GM10248 (cell line): ENCODE measurements at places on chromosomes 3 and 15.

GRCh38 chr3:15562560-15562959 is 38.8 kb downstream of the HACL1 start:
- no peak for DNase-seq

DNA sequence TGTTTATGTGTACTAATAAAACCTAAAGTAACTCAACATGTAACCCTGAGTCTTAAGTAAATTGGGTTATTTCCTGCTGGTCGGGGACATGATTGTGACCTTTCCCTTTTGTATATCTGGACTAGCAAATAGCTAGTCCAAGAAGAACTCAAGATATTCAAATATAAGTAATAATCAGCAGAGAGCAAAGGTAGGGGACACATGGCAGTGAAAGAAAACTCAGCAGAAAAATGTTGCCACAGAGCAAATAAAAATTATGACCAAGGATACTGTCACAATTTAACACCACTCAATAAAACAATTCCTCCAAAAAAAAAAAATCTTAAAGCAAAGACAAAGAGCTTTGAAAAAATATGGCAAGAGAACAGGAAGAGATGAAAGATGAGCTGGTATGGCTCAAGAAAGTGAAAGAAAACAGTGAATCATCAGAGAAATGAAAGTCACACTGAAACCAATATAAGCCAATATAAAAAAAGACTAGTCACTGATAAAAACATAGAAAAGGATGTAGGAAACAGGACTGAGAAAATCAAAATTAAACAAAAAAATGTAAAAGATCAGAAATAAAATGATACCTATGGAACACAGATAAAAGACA is 43.4 kb downstream of the HLTF start:
- peak; percentile 41 for DNase-seq

DNA sequence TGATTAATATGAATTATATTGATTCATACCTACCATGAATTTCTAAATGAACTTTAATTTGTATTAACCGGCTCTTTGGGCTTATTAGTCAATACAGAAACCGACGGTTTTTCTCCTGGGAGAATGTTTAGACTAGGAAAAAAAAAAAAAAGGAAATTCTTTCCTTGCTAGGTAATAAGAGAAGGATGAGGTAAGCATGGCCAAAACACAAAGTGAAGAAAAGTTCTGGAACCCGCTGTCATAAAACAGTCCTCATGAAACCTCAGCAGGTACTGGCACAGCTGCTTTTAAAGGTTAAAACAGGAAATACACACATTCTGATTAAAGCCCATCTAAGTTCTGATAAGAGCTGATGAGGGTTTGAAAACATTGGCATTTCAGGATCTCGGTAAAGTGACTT is 30.8 kb upstream of the PSTPIP1 start:
- DNase-seq = no peak

- no peak for DNase-seq
Observed at GRCh38 chr3:101119535-101119934, 126.3 kb upstream of the ABI3BP start.

DNA sequence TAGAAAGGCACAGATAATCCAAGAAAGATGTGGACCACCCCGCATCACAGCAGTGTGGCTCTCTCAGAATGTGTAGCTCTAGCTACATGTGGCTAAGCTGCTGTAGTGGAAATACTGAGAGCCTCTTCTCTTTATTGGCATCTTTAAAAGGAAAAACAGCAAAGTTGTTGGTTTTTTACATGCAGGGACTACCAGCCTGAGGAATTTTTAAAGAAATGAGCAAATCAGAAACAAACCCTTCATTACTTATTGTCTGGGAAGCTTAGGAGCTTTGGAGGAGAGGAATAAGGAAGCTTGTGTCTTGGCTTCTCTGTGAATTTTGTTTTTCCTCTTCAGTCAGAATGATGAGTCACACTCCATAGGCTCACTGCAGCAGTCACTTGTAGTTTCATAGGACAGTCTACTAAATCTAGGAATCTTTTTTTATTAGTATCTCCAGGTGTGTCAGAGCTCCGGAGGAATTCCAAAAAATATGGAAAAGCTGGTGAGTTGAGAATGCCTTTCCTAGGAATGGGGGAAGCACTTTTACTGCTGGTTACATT is 27.5 kb downstream of the POLG start:
- DNase-seq = no peak

DNA sequence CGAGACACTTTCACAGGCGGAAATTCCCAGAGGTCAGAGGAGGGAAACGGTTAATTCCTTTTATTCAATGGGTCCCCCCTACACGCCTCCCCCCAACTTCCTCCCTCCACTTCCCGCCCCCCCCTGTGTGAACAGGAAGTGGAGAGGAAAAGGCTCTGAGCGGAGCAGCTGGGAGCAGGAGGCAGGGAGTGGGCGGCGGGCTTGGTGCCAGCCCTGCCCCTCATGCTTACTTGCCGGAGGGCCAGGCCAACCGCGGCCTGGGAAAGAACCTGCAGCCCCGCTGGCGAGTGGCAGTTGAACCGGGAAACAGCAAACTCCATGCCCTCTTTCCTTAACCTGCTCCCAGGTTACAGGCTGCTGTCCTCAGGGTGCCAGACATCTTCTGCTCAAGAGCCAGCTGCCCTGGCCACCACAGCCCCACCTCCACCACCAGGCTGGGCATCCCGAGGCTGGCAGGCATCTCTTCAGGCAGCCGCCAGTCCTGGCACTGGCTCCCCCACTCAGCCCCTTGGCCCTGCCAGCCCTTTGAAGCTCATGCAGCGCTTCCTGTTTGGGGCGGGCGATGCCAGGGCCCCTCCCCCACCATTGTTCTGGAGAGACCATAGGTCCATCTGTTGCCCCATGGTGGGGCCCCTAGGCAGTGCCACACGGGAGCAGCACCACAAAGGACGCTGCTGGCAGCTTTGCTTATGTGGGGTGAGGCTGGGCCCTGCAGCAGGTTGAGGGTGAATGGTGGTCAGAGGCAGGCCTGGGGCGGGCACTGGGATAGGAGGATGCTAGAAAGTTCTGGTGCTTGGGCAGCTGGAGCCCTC is 12.9 kb downstream of the VPS18 start:
- no peak for DNase-seq

- DNase-seq = no peak
Observed at GRCh38 chr3:5017925-5018531, 38.8 kb downstream of the BHLHE40 start.

DNA sequence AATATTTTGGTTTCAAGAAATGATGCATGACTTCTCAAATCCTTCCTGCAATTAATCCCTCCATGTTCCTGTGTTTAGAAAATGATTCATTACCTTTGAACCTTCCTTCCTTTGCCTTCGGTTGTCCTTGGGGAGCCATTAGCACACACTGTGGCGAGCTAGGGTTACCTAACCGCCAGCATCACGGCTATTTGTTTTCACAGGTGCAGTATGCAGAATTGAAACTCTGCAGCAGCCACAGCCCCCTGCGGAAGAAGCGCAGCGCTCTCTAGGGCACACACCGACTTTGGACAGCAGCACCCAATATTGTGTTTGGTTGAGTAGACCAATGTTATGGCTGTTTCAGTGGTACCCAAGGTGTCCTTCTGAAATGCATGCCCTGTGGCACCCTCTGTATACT is 247.4 kb downstream of the MCTP2 start:
- no peak for DNase-seq

DNA sequence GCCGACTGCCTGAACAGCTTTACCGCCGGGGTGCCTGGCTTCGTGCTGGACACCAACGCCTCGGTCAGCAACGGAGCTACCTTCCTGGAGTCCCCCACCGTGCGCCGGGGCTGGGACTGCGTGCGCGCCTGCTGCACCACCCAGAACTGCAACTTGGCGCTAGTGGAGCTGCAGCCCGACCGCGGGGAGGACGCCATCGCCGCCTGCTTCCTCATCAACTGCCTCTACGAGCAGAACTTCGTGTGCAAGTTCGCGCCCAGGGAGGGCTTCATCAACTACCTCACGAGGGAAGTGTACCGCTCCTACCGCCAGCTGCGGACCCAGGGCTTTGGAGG is 815 bp downstream of the SPINT1 start:
- DNase-seq = no peak

- DNase-seq = no peak
Observed at GRCh38 chr15:35320158-35320780, 225.7 kb downstream of the DPH6 start.

GRCh38 chr3:119628390-119628789 is 30.7 kb downstream of the PLA1A start:
- DNase-seq = peak; percentile 47

DNA sequence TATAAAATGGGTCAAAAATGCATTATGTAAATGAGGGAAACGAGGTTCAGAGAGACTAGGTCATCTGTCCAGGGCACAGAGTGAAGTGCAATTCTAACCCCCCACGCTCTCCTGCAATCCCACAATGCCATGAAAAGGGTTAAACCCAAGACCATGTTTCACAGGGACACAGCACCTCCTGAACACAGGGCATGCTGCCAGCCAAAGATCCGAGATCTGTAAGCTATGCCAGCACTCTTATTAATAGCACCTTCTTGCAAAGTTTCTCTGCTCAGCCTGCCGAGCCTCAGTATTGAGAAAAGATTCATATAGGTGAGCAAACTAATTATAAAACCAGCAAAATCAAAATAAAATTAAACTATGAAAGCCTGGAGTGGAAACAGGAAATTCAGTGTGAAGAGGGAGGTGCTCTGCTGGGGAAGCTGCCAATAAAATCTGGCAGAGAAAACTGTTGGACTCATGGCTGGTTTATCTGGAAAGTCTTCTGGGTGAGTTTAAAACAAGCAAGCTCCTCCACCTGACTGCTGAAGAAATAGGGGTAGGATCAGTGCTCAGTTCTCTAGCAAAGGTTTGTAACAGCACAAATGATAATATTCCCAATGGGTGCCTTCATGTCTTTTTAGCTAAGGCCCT is 50.3 kb downstream of the LRIG1 start:
- no peak for DNase-seq

DNA sequence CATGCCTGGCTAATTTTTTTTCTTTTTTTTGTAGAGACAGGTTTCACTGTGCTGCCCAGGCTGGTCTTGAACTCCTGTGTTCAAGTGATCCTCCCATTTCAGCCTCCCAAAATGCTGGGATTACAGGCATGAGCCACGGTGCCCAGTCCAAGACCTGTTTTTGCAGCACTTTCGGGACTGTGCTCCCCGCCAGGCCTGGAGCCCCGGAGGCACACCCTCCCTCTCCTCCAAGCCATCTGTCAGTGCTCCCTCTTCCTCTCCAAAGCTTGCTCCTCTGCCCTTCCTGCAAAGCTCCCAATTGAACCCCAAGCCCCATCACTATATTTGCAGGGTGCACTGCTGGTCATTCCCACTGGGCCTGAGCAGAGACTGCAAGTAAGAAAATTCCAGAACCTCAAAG is 98.1 kb downstream of the CORO2B start:
- no peak for DNase-seq

DNA sequence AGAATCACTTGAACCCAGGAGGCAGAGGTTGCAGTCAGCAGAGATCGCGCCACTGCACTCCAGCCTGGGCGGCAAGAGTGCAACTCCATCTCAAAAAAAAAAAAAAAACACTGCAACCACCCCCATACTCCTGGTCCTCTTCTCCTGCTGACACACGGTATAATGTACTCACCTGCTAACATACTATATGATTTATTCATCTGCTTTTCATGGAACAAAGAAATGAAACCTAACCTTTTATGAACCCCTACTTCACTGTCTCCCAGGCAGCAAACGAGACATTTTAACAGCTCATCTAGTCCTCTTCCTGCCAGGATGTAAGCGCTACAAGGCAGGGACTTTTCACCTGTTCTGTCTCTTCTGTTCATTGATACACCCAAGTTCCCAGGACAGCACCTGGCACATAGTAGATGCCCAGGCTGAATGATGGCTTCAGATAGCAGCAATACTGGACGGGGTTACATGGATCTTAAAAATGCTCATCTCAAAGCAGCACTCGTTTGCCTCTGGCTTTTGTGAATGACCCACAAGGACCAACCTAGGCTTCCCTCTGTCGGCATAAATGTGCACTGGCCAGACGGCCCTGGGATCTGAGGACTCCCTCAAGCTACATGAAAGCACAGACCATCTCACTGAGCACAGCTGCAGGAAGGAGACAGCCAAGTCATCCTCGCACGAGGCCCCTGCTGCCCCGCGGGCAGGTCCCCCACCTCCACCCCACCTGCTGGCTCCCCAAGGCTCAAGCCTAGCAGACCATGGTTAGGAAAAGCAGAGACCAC is 20.3 kb downstream of the XXYLT1 start:
- peak; percentile 60 for DNase-seq

DNA sequence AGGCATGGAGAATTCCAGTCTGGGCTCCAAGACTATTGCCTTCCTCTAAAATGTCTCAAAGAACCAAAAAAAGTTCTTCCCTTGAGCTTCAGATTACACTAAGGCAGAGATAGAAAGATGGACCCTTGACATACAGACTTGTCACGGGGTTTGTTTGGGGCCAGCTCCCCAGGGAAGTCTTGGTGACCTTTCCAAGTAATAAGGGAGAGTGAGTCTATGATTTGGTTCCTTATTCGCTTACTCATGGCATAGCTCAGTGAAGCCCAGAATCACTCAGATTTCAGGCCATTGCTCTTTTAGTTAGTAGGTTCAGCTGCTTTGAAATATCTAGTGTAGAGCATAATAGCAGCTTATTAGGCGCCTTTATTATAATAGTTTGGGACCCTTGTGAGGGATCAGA is 90.3 kb downstream of the PLCL2 start:
- DNase-seq = no peak

DNA sequence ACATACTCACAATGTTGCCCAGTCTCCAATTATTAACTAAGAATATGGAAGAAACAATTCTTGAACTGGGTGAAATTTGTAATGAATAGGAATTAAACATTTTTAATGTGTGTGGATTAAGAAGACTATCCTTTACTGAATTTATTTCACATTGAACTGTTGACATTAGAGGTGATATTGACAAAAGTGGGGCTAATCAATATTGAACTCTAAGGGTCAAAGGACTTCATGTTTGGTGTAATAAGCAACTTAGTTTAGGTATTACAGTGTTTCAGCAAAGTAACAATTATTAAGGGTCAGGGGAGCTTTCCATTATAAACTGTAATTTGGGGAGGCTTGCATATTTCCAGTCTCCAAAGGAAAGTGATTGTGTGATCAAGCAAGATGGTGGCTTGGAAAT is 16.2 kb upstream of the NANOGP8 start:
- DNase-seq = no peak

GRCh38 chr15:82538961-82539690 is 1.1 kb downstream of the RPS17 start:
- no peak for DNase-seq

DNA sequence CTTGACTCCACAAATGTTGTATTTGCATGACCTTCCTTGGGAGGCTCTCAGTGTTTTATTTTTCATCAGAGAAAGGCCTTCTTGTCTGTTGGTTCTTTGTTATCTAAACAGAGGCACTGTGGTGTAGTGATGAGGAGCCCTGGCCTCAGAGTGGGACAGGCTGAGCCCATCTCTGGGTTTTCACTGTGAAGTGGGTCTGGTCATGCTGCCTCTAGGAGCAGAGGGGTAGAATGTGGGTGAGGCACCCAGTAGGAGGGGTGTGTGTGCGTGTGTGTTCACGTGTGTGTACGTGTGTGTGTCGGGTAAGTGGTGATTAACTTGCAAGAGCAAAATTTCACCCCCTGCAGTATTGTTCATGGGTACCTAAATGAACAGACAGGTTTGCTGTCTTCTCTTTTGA is 14.4 kb downstream of the KLF13 start:
- DNase-seq = no peak

- no peak for DNase-seq
Observed at GRCh38 chr3:156790156-156790555, 36.0 kb upstream of the LEKR1 start.
